ENCODE measurements at places on chromosomes 5 and 9.

DNA sequence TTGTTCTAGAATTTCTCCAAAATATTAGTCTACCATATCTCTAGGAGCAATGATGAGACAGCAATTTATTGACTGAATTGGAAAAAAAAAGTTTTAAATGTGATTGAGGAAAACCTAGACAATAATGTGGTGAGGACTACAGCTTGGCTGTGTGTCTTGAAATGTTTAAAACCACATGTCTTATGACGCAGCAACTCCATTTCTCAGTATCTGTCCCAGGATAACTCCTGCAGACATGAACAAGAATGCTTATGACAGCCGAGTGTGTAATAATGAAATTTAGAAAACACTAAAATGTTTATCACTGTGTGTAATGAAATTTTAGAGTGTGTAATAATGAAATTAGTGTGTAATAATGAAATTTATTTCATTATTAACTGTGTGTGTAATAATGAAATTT is 254.1 kb upstream of the DAPK1 start:
- no peak for DNase-seq

GRCh38 chr5:36150676-36151433 is 832 bp downstream of the LMBRD2 start:
- peak; percentile 23 for DNase-seq

GRCh38 chr5:98530224-98530623 is 243.2 kb upstream of the RGMB start:
- no peak for DNase-seq

DNA sequence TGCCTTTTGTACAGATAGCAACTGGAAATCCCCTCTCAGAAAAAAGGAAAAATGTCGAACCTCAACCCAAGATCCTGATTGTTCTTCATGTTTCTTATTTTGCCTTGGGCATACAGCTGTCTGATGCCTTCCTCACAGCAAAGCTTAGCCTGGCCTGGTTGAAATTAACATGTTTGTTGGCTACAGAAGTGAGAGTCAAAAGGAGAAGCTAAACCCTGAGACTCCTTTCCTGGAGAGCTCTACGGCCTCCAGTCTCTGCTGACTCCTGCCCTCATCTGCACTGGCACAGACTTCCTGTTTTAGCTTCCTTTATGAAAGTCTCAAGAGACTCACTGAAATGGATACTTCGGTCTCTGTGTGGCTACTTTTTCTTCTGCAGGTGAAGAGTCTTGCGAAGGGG is 186.7 kb downstream of the PARP8 start:
- no peak for DNase-seq

- DNase-seq = no peak
These were observed 156.9 kb downstream of the PAM start for GRCh38 chr5:102911973-102912372.

GRCh38 chr5:148352696-148353095 is 17.3 kb downstream of the SPINK9 start:
- DNase-seq = no peak

GRCh38 chr5:175098301-175098700 is 345.7 kb downstream of the DRD1 start:
- no peak for DNase-seq

DNA sequence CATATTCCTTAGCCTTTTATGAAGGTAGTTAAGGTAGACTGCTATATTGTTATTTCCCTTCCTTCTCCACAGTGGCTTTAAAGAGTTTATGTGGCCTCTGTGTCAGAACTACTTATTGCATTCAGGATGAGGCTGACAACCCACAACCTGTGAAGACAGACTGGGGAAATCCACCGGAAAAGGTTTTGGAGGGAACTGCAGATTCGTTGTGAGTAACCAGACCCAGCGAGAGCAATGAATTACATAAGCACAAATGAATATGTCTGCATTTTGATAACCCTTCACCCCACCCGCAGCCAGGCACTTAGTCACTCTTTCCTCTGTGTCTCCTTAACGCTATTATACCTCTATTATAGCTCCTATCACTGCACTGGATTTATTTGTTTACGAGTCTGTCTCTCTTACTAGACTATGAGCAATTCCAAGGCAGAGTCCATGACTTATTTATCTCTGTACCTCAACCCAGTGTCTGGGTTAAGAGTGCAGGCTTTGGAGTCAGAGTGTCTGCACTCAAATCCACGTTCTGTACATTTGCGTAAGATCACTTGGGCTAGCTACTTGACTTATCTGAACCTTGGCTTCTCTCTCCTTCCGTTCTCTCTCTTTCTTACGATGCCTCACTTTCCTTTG is 19.2 kb downstream of the KCTD16 start:
- peak; percentile 71 for DNase-seq

GRCh38 chr5:172640822-172641358 is at the start of gene NEURL1B:
TSS of gene NEURL1B (plus strand) at chr5:172641263. CDS start at chr5:172641407, 144 bp downstream.
- no peak for DNase-seq

DNA sequence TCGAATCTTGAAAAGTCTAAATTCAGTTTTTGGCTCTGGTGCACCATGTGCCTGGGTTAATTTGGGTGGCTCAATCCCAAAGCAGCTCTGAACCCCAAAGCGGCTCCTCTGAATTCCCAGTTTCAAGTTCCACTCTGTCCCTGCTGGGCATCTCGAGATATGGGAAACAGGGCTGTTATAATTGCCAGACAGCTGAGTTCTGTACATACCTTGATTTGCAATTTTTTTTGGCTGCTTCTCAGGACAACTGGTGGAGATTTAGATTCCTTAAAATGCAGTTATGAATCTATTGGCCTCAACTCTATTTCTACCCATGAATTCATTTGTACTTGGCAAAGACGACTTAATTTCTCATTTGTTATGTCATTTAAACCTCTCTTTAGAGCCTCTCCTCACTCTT is 808.5 kb downstream of the TLE4 start:
- no peak for DNase-seq

DNA sequence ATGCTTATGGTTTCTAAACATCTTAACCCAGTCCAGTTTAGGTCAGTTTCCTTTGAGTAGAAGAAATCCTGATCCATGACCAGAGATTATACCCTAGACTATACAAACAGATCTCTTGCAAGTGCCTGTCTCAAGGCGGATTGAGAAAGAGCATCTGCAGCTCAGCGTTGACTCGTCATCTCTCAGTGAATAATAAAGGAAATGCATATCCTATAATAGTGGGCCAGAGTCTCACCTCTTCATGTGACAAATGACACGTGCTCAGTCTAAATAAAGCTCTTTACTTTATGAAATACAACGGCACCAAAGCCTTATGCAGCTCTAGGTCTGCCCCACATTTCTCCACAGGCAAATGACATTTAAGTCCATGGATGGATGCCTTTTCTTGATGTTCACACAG is 179.4 kb upstream of the NR3C1 start:
- no peak for DNase-seq

- no peak for DNase-seq
These were observed 117.7 kb downstream of the HOMER1 start for GRCh38 chr5:79396265-79396664.

DNA sequence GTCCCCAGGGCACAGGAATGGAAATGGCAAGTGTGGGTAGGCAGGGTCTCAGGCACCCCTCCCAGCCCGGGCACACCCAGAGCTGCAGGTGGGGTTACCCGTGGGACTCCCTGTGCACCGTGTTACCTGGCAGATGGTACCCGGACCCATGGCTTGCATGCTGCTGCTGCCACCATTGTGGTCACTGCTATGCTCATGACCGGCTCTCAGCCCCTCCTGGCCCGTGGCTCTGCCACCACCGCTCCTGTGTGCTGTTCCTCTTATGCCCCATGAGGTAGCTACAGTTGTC is 21.7 kb upstream of the HMCN2 start:
- DNase-seq = no peak

DNA sequence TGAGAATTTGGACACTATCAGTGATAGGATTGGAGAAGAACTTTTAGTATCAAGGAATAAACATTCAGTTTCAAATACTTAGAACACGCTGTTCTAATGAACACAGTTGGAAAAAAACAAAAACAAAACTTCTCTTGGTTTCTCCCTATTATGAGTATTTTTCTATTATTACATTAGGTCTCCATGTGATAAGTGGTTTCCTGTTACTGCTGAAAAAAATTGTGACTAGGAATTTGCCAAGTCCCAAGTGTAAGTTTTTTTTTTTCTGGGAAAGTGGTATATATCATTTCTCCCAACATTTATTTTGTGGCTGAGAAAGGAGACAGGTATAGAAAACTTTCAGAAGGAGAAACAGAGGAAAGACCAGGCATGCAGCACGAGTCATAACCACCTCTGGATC is 41.1 kb downstream of the PCSK1 start:
- DNase-seq = no peak

GRCh38 chr5:146656703-146657102 is 140.7 kb upstream of the GPR151 start:
- no peak for DNase-seq

- DNase-seq = no peak
These were observed 124.7 kb downstream of the DAB2IP start for GRCh38 chr9:121776001-121776738.

- DNase-seq = no peak
These were observed 393.7 kb upstream of the PDE4D start for GRCh38 chr5:60287174-60287771.

All from activated gamma-delta T cell treated with Interleukin-2 at 50 U/mL for 16 hours (primary cell).